NCI-H1694 (cell line): ENCODE measurements at places on chromosomes 2 and 18.

GRCh38 chr2:37809931-37810570, 115.0 kb upstream of the RMDN2 start:
- no peak for DNase-seq

- DNase-seq = no peak
Observed at GRCh38 chr18:44944461-44944860, 263.8 kb downstream of the SETBP1 start.

DNA sequence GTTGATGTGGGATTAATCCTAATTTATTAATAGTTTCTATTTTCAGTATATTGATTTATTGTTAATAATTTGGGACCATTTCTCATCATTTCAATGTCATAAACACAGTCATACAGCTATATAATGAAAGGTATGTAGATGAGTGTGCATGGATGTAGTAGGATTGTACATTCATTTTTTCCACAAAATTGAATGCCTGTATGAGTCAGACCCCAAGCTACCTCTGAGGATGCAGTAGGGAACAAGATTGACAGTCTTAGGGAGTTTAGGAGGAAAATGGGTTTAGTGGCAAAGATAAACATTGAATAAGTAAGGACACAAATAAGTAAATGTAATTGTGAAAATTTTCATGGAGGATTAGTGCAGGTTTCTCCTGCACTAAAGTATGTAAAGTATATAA, 14.1 kb upstream of the TMEFF2 start:
- no peak for DNase-seq

GRCh38 chr2:45533771-45534170, 77.3 kb downstream of the SRBD1 start:
- DNase-seq = no peak

GRCh38 chr18:57771193-57771592, 31.9 kb downstream of the ATP8B1 start:
- no peak for DNase-seq

GRCh38 chr2:24297663-24298062, 62.7 kb downstream of the ITSN2 start:
- no peak for DNase-seq
